Activated effector memory CD4-positive, alpha-beta T cell treated with Interleukin-2 at 50 U/mL for 16 hours (primary cell): ENCODE measurements at places on chromosomes 16 and 17.

DNA sequence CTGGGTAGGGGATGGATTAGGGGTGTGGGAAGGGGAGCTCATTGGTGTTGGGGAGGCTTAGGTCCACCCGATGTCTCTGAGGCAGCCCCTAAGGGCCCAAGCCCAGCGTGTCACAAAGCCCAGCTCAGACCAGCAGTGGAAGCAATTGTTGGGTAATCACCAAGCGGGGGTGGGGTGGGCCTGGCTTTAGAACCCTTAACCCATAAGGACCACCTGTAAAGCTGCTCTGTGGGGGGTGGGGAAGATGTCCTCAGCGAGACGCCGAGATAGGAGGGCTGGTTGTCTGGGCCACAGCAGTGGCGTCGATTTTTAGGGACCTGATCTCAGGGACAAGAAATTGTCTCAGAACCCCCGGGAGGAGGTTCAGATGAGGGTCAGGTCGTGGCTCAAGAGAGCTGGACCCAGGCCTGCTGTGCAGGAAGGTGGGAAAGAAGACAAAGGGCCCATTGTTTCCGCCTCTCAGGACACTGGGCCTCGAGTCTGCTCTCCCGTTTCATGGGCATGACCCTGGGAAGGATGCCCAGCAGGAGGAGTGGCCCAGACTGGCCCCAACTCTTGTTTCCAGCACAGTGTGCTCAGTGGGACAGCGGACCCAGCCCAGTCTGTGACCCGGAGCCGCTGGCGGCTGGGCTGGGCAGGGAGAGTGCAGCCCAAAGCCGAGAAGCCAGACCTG is 15.9 kb downstream of the ST6GALNAC2 start:
- DNase-seq: no peak

DNA sequence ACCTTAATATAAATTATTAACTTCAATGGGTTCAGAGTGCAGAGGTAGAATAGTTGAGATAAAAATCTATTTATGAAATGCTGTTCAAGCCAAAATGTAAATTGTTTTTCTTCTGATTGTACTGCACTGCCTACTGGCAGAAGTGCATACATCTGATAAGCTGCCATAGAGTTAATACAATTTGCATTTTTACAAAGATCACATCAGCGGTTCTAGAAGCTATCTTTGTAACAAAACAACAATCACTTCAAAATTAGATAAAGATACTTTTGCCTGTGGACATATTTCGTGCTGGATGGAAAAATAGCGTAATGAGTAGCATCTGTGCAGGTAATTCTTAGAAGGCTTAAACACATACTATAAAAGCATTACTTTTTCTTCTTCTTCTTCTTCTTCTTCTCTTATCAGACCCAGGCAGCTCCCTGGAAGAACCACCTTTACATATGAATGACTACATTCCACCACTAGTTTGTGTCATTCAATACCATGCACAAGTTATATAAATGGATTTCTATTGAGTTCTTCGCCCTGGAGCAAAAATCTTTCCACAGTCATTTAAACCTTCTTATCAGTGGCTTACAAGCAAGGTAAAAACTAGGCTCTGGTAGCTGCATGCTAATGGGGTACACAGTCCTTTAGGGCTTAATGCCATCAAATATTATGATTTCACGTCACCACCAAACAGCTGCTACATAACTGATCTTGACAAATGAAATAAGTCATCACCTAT is 47.0 kb downstream of the SYNRG start:
- no peak for DNase-seq

GRCh38 chr17:18017958-18018357 is 21.0 kb downstream of the ATPAF2 start:
- no peak for DNase-seq

DNA sequence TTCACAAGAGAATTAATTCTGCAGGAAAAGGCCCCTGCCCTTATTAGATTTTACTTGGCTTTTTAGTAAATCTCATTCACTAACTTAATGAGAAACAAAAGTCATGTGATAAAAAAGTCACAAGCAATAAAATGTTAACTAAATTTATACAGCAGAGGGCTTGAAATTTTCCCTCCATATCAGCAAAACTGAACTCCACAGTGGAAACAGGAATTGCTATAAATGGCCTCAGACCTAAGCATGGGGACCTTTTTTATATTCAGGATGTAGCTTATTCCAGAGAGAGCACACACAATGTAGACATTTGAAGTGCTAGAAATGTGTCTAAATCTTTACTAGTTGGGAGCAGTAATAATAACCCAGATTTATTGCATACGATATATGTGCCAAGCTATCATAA is 291.5 kb downstream of the C16orf95 start:
- no peak for DNase-seq

DNA sequence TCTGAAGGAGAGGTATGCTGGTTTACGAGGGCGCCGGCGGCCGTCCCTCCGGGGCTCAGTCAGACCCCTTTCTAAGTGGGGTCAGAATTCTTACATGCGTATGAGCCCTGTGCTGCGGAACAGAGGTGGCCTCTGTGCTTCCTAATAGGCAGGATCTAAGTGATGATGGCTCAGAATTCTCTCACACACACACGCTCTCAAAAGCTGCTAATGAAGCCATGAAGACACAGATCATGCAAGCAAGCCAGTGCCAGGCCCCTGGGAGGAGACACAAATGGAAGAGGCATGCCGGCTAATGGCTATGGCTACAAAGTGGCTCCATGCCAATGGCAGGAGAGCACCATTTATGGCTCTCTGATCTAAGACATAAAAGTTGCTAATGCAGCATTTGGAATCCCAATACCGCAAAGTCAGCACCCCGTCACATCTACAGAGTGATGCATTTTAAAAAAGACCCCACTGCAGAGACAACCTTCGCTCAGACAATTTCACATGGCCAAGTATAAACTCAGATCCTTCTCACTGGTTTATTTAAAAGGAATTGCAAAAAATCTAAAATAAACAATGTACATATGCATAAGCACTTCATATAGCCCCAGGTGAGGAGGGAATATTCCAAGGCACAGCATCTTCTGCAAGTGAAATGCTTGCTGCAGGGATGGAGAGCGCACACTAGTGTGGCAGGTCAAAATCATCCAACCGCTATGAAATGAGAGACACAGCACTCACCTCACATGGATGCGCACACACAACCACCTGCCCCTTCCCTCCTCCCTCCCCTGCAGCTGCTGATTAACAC is 24.5 kb downstream of the NPLOC4 start:
- no peak for DNase-seq

- peak; percentile 15 for DNase-seq
Measured at GRCh38 chr17:81665205-81666091, 957 bp downstream of the OXLD1 start.

- DNase-seq: no peak
Measured at GRCh38 chr16:1159973-1160772, 7.3 kb downstream of the CACNA1H start.

GRCh38 chr16:15854906-15855703 is 1.7 kb downstream of the MYH11 start:
- no peak for DNase-seq

DNA sequence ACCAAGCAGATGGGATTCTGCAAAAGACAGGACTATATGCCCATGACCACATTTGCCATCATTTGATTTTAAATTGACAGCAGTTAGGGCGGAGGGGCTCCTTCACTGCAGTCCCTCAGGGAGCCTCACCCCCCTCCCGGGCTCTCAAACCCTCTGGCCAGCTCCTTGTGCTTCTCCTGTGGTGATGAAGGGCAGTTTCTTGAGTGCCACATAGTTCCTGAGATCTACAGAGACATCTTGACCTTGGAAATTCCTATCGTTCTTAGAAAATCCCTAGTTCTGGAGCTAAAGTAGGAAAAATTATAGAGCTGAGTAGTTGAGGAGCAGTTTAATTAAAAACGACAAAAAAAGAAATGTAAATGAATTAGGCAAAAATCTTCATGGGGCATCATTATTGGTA is 231.5 kb downstream of the CCDC182 start:
- DNase-seq: no peak

DNA sequence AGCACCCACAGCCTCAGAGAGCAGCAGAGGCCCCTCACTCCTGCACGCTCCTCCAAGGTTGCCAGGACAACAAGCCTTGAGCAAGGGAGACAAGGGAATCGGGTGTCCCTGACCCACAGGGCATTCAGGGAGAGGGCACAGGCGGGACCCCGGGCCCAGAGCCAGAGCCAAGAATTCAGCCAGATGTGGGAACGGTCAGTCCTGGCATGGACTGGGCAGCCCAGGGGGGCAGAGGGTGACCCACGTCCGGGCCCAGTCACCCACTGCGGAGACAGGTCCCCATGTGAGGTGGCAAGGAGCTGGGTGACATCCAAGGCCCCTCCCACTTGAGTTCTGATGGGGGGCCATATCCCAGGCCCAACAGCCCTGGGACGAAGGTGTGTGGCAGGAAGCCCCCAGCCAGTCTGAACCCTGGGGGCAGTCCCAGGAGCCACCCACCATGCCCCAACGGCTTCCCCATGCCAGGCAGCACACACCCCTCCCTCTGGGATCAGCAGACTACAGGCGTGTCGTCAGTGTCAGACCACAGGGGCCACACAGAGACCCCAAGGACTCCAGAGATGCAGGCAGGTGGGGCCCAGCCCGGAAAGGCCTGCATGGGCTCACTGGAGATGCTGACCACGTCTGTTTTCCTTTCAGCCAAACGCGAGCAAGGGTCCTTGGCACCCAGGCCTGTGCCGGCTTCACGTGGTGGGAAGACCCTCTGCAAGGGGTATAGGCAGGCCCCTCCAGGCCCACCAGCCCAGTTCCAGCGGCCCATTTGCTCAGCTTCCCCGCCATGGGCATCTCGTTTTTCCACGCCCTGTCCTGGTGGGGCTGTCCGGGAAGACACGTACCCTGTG is 23.0 kb downstream of the USP6 start:
- DNase-seq: no peak

GRCh38 chr16:3054965-3055733 is 8.8 kb downstream of the MMP25 start:
- no peak for DNase-seq

DNA sequence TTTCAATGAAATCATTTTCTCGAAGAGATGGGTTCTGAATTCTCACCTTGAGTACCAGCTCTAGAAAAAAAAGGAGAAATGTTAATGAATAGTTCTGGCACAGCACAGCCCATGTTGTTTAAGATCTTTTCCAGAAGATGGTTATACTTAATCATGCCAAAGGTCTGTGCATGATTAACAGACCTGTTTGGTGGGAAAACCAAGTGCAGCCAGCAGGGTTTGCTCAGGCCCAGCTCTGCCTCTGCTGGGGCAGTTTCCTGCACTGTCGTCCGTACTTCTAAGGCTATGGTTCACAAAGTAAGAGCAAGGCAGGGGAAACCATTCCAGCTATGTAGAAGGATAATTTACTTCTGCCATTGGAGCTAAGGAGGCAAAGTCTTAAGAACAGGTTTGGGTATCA is 10.7 kb downstream of the ANKRD40 start:
- no peak for DNase-seq
